Stimulated activated CD4-positive, alpha-beta T cell treated with anti-CD3 and anti-CD28 coated beads, TNF-alpha, amount 100 ng/mL, for 48 hours (primary cell): ENCODE measurements at places on chromosomes 2 and 18.

GRCh38 chr2:48197618-48198017, 291.3 kb upstream of the FBXO11 start:
- no peak for DNase-seq

- DNase-seq, result no peak
Observed at GRCh38 chr2:160085662-160086061, 23.2 kb upstream of the PLA2R1 start.

- DNase-seq, result no peak
Observed at GRCh38 chr18:56108478-56109367, 520.7 kb upstream of the TCF4 start.

DNA sequence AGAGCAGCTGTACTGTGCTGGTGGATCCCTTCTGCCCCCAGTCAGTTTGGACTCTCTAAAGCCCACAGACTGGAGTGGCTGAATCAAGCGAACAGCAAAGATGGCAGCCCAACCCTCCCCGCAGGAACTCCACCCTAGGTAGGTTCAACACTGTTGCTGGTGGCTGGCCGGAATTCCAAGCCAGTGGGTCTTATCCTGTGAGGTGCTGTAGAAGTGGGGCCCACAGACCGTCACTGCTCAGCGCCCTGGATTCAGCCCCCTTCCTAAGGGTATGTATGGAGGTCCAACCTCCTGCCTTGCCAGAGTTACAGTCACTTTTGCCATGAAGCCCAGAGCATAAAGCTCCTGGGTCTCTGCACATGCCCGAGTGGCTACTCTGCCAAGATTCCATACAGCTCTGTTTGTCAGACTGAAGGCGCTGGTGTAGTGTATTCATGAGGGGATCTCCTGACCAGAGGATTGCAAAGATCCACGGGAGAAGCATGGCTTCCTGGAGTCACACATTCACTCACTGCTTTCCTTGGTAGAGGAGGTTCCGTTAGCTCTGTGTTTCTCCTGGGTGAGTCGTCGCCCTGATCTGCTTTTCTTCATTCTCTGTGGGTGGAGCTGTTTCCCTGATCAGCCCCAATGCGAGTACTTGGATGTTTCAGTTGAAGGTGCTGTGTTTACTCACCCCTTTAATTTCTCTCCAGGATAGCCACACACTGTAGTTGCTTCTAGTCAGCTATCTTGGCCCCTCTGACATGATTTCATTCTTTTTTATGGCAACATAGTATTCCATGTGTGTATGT, 293.6 kb upstream of the THUMPD2 start:
- no peak for DNase-seq

GRCh38 chr2:122023059-122023864, 267.8 kb downstream of the TSN start:
- no peak for DNase-seq

DNA sequence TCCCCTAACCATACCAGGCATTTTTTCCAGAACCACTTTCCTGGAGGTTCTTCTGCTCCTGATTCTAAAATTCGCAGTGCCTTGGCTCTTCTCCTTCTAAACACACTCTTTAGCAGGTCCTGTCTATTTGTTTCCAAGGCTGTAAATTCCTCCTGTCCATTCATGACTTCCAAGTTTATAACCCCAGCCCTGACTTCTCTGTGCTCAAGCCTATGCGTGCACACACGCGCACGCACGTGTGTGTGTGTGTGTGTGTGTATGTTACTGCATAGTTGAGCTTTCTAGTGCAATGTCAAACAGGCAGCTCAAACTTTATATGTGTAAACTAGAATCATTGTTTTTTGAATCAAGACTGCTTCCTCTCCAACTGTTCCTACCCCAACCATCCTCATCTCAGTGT, 337.7 kb downstream of the LRRTM1 start:
- DNase-seq, result no peak

- DNase-seq, result no peak
Observed at GRCh38 chr2:188091220-188091619, 200.5 kb upstream of the GULP1 start.

DNA sequence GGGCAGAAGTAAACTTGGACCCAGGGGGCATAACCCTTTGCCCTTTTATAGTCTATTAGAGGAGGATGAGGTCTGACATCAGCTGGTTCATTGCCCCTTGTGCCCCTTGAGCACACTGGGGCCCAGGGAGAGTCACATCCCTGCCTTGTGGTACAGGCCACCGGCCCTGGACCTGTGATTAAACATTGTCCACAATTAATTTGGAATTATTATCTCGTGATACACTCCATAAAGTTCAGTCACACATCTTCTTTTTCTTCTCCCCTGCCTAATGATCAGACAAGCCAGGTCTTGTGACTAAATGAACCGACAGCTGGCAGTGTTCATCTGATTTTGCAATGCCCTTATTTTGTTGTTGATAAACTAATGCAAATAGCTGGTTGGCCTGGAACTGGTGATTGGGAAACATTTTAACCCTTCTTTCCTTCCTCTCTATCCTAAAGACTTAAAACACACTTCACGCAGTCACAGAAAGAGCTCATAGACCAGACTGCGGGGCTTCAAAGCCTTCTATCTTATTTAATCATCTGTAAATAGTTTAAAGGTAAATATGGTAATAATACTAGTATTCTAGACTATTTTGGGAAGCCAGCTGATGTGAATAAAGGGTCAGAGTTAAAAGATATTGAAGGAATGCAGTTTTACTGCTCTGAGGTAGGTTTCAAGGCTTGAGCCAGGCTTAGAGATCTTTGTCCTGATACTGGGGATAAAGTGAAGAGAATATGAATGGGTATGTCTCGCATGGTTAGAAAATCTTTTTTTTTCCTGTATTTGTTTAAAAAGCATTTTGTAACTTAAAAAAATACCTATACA, 13.4 kb downstream of the IL1R1 start:
- no peak for DNase-seq

GRCh38 chr2:81858998-81859397, 1554.4 kb upstream of the LRRTM1 start:
- DNase-seq, result no peak

DNA sequence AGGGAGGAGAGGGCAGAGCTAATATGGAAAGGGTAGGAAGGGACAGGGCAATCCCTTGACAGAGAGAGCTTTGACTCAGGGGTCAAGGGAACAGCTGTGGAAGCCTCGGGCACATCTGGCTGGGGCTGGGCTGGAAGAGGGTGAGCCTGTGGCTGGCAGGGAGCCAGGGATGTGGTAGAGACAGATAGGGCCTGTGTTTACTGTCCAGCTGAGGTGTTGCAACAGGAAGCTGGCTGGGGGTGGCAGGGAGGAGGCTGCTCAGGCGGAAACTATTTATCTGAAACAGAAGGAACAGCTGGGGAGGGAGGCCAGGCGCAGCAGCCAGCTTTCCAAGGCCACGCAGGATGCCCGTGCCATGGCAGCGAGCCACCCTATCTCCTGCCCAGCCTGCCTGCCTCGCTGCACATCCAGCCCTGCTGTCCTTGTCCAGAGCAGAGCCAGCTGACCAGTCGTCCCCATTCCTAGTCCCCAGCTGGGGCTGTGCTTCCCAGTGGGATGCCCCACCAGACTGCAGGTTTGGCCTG, 264.7 kb downstream of the CYP26B1 start:
- no peak for DNase-seq

- DNase-seq, result no peak
Observed at GRCh38 chr2:108271691-108272253, 16.9 kb upstream of the SULT1C2 start.

- DNase-seq, result no peak
Observed at GRCh38 chr2:191202881-191203397, 42.3 kb upstream of the MYO1B start.
